AG09309 (cell line): ENCODE measurements at places on chromosomes 11 and 22.

DNA sequence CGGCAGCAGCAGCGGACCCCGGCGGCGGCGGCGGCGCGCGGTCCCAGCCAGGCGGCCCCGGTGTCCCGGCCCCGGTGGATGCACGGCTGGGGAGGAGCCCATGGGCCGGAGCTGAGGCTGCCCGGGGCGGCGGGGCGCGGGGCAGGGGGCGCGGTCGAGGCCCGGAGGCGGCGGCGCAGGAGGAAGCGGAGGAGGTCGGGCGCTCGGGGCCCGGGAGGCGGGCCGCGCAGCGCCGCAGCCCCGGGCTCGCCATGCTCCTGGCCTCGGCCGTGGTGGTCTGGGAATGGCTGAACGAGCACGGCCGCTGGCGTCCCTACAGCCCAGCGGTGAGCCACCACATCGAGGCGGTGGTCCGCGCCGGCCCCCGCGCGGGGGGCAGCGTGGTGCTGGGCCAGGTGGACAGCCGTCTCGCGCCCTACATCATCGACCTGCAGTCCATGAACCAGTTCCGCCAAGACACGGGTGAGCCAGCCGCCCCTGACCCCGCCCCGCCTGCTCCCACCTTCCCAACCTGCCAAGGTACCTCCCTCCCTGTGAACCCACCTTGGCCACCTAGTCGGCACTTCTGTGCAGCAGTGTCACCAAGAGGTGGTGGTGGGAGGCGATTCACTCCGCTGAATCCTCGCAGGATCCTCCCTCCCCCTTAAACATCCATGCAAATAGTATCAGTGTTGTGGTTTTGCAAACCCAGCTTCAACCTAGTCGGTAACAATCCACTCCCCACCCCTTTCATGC is 580 bp downstream of the DTX4 start:
- DNase-seq, result no peak

DNA sequence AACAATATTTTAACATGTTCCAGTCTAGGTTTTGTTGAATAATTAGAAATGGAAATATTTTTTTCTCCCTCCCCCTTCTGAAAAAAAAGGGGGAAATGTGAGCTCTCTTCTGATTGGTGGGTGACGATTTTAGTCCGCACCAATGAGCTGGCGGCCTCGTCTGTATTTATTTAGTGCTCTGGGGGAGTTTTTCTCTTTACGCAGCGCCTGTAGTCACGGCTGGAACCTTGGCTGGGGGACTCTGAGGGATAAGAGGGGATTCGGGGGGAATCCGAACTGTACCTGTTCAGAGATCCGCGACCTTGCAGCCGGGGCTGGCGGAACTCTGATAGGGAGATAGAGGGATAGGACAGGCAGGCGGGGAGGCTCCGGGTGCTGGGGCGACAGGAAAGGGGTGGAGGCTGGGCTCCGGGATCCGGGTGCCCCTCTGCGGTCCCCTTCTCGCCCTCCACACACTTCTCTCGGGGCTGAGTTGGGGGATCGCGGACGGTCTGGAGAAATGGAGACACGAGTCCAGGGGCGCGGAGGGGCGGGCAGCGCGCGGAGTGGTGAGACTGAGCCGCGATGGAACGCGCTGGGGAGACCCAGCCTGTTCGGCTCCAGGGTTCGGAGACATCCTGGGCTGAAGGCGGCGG is 99.7 kb upstream of the HSD17B12 start:
- no peak for DNase-seq

DNA sequence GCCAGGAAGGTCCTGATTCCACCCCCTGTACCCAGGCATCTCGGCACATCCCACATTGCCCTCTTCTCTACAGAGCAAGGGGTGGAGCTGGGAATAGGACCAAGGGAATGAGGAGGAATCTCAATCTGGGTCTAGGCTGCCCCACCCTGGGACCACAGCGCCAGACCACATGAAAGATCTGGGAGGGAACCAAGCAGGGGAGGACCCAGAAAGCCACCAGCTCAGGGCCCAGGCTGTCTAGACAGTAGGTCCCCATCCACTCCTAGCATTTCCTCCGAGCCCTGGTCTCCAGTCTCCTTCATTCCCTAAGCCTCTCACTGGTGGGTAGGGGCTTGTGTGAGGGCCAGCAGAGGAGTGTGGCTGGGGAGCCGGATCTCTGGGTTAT is 11.6 kb downstream of the PHLDB1 start:
- no peak for DNase-seq

DNA sequence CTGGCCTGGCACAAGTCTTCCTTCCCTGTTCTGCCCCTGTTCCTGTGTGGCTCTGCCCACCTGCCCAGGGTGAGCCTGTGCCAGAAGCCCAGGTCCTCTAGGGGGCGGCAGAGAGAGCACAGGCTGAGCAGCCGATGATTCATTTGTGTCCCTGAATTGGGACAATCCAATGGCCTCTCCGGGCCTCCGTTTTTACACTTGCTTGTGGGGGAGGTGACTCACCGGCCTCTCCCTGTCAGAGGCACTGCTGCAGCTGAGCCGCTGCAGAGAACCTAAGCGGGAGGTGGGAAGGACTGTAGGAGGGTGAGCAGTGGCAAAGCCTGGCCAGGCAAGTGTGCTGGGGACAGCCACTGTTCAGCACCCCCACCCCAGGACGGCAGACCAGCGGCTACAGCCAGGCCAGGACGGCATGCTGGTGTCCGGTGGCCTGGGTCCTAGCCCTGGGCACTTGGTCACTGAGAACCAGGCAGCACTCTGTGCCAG is 65.2 kb upstream of the LMO1 start:
- peak; percentile 18 for DNase-seq

DNA sequence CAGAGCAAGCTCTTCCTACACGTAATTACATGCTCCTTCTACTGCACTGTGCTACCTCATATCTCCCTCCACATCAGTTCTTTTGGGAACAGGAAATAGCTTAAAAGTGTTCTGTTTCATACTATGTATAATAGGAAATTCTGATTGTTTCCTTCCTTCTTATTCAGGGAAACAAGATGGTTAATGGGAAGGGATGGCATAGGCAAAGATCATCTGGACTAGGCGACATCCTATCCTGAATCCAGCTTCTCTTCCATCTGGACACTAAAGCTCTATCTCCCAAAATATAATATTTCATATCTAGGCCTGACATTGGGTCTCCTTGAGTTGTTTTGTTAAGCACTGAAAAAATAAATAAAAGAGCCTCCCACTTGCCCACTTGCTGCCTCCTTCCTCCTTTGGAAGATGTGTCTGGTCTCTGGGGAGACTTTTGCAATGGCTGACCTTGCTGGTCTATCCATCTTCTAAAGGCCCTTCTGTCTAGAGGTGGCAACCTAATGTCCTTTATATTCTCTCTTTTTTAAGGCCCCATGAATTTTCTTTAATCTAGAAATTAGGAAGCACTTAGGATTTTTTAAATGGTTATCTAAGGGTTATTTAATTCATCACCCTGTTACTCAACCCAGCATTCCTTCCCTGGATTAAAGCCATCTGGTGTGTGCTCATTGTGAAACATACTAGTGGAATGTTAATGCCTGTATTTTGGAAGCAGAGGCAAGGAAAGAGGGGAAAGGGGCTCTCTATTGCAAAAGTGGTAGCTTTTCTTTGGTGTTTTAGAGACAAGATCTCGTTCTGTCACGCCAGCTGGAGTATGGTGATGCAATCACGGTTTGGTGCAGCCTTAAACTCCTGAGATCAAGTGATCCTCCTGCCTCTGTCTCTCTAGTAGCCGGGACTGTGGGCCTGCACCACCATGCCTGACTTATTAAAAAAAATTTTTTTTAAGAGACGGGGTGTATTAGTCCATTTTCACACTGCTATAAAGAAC is 20.6 kb downstream of the CLMP start:
- peak; percentile 98 for DNase-seq
